LHCN-M2 (cell line): ENCODE measurements at places on chromosomes 5 and 9. TPM values are rescaled to one million over a fixed set of nuclear protein-coding genes. Genes with fewer than 3 reads are reported as not detected.

- peak; percentile 15 for DNase-seq
Measured at GRCh38 chr5:154309371-154309745, 118.8 kb downstream of the GALNT10 start.

The STC2 gene
- total RNA-seq: 1,426 and 2,025 TPM in 2 replicates

DNA sequence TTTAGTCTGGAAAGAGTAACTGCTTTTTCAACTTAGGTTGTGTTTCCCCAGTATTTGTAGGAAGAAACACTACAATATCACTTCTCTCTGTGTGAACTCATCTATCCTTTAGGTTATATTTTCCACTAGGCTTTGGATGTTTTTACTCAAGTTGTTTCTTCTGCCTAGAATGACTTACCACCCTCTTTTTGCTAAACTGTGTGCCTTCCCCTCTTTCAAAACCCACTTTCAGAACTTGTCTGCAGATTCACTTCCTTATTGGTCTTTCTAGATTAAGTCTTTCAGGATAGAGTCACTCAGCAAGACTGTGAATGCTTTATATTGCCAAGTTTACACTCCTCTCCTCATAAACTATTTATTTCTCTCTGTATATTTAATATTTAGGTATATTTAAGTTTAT is 14.2 kb upstream of the CAST start:
- DNase-seq: no peak

The GPR150 gene
- total RNA-seq: 1.3 and 1.6 TPM in 2 replicates

DNA sequence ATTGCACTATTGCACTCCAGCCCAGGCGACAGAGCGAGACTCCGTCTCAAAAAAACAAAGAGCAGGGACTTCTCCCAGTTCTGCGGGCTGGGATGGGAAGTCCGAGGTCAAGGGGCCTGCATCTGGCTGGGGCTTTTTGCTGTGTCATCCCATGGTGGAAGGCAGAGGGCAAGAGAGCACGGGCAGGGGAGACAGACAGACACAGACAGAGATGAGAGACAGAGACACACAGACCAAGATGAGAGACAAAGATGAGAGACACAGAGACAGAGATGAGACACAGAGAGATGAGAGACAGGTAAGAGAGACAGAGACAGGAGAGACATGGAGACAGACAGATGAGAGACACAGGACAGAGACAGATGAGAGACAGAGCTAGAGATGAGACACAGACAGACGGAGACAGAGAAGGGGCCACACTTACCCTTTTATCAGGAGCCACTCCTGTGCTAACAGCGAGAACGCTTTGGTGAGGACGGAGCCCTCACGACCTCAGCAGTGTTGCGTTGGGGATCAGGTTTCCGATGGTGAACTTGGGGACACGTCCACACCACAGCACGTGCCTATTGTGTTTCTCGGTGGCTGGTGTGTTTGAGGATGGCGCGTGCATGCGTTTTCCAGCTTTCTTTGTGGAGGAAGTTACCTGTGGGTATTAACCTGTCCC is 8.9 kb upstream of the TOR4A start:
- no peak for DNase-seq

DNA sequence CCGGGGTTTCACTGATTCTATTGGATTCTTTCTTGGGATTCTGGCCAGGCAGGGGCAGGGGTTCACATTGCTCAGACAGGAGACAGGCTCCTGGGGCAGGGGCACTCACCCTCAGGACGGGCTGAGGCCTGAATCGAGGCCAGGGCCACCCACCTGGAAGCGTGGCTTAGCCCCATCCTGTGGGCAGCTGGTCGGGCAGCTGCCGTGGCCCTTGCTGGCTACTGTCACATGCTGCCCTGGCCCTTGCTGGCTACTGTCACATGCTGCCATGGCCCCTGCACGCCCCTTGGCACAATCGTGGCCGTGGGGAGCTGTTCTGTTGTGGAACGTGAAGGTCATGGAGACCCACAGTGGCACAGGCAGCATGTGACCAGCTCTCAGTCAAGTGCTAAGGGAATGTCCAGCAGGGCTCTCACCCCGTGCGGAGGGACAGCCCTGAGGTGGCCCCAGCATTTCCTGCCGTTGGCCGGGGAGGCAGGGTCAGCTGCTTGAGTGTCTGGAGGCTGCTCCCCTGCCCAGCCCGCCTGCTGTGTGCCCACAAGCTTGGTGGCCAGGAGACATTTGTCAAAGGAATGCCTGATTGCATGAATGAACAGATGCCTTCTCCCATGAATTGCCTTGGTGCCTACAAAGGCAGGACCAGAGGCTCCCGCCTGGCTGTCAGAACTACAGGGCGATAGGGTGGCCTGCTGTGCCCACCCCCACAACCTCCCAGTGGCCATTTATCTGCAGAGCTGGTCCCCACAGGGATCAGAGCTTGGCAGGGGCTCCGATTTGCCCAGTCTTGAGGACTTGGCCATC is 16.9 kb upstream of the TMEM250 start:
- no peak for DNase-seq

The CDX1 gene
- total RNA-seq: not detected in 2 replicates

DNA sequence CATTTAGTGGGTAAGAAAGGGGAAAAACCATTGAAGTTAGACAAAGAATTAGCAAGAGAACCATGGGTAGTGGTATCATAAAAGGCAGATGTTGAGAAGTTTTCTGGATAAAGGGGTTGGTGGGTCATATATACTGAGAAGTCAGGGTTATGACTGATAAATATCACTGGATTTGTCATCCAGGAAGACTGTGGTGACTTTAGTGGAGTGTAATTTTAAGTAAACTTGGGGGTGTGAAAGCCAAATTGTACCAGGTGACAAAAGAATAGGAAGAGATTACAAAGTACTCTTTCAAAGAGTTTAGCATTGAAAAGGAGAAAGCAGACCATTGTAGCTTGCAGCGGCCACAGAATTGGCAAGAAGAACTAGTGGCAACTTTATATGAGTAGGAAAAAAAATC is 315.2 kb upstream of the DMAC1 start:
- DNase-seq: no peak

The ARHGEF37 gene
- total RNA-seq: 0.11 and 0.45 TPM in 2 replicates

DNA sequence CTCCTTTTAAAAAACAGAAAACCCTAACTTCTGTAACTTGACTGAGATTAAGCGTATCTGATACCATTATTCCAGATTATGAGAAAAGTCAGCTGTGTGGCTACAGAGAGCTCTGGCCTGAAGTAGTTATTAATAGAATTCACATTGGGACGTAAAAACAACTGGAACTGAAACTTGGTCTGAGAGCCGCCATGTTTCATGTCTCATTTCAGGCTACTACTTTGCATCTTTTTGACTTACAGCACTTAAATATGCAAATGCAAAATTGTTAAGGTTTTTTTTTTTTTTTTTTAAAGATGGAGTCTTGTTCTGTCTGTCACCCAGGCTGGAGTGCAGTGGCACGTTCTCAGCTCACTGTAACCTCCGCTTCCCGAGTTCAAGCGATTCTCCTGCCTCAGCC is 25.2 kb downstream of the MAP3K1 start:
- no peak for DNase-seq

GRCh38 chr5:128559300-128560297 is 21.6 kb upstream of the FBN2 start:
- no peak for DNase-seq

The SLC22A4 gene
- 5.6 and 8.3 TPM in 2 replicates for total RNA-seq

DNA sequence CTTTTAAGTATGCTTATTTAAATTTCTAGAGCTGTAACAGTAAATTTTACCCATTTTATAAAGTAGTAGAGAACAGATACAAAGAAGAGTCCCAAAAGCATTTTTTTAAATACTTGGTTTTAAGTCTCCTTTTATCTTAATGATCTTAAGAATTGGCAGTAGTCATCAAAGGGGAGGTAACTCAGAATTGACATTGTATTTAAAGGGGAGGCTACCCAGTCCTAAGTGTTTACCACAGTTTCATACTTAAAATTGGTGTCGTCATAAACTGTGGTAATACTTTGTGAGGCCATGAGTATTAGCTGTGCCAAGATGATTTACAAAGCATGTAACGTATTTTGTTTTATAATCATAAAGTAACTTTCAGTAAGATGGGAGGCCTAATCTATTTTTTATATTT is 14.8 kb downstream of the SLC25A46 start:
- DNase-seq: no peak

The QRFP gene
- not detected in 2 replicates for total RNA-seq

DNA sequence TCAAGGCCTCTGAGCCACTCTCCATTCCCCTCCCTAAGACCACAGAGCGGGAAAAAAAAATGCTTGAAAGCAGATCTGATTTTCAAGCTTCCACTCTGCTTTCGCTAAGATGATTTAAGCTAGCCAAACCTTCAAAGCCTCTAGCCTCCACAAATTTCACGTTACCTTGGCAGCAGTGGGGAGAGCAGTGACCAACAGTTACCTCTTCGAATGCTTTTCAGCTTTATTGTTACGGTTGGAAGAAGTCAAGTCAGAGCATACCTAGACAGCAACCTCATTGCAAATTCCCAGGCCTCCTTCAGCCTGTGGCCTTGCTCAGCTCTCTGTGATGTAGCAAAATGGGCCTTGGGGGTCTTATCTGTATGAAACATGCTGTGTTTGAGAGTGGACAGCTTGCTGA is 89.6 kb downstream of the FRMD3 start:
- no peak for DNase-seq

The OGN gene
- total RNA-seq: not detected in 2 replicates

GRCh38 chr5:101338226-101338625 is 435.1 kb upstream of the ST8SIA4 start:
- DNase-seq: no peak

The APBA1 gene
- total RNA-seq: 3.1 TPM in 2 replicates

The HACD4 gene
- total RNA-seq: 0.34 and 0.38 TPM in 2 replicates

The VCAN gene
- total RNA-seq: 154 and 160 TPM in 2 replicates

The SPINK1 gene
- total RNA-seq: not detected in 2 replicates

DNA sequence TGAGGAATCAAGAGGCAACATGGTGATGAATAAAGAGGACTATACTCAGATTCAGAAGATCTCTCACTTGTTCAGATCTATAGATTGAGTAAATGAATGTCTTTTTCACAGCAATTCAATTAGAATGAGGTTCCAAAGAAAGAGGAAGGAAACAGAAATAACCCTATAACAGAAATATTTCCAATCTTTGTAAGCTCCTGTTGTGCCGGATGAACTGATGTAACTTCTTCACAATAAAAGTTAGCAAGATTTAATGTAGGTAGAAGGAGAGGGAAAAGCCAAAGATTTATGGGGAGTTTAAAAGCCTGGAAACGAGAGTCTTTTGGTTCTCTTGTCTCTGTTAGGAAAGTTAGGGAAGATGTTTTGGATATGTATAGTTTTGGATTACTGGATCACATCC is 92.1 kb downstream of the PBX3 start:
- DNase-seq: no peak

- no peak for DNase-seq
Measured at GRCh38 chr9:73173557-73174329, 22.1 kb downstream of the ANXA1 start.

GRCh38 chr5:58970766-58971165 is 387.9 kb downstream of the RAB3C start:
- no peak for DNase-seq

GRCh38 chr5:27315363-27316270 is 277.2 kb upstream of the CDH9 start:
- peak; percentile 82 for DNase-seq

The TLR4 gene
- total RNA-seq: 11.0 and 15.2 TPM in 2 replicates

The IL33 gene
- total RNA-seq: 0.11 and 0.13 TPM in 2 replicates

DNA sequence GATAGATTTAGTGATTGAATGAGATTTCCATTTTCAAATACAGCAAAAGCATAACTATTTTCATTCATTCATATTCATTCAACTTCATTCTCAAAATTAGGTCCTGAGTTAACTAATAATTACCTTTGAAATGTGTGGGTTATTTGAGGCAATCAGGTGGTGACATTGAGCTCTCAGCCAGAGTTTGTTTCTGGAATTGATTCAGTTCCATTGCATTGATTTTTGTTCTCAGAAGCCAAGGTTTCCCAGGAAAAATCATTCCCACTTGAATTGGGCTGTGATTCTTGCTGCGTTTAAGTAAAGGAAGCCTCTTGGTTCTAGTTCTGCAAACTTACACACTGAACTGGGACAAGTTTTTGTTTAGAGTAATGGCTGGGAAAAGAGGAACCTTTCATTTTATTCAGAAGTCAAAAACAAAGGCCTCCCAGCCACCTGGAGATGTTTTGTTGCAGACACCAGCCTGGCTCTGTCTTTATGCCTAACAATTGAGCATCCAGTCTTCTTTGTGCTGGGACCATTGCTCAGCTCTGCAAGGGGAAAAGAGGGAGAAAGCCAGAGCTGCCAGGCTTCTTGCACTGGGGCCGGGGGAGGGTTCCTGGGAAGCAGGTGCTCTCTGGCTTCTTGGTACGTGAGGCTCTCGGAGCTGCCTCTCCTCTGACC is 198.6 kb downstream of the TRIO start:
- DNase-seq: no peak

The SNX18 gene
- total RNA-seq: 32.8 and 36.8 TPM in 2 replicates

GRCh38 chr9:5509573-5509972 is 758 bp upstream of the PDCD1LG2 start:
- peak; percentile 94 for DNase-seq

GRCh38 chr5:149325166-149325735 is 20.0 kb upstream of the GRPEL2 start:
- DNase-seq: peak; percentile 40

The UBE2B gene
- 7.2 and 13.2 TPM in 2 replicates for total RNA-seq

DNA sequence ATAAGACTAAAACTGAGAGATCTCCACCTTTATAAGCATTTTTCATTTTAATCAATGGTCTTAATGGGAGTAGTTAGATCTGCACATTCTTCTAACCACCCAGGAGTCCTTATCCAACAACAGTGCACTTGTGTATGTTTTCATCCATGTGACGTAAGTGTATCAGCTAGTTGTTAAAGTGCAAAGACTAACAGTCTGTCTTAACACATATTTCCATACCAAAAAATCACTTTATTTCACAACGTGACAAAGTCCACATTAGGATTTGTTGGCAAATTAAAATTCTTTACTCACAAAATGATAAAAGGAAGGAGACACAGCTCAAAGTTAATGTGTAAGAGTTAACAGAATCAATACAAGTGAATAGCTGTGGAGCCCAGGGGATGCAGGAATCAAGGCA is 1.9 kb upstream of the SMC2 start:
- DNase-seq: no peak

- peak; percentile 51 for DNase-seq
Measured at GRCh38 chr9:1207686-1208085, 157.5 kb downstream of the DMRT2 start.

DNA sequence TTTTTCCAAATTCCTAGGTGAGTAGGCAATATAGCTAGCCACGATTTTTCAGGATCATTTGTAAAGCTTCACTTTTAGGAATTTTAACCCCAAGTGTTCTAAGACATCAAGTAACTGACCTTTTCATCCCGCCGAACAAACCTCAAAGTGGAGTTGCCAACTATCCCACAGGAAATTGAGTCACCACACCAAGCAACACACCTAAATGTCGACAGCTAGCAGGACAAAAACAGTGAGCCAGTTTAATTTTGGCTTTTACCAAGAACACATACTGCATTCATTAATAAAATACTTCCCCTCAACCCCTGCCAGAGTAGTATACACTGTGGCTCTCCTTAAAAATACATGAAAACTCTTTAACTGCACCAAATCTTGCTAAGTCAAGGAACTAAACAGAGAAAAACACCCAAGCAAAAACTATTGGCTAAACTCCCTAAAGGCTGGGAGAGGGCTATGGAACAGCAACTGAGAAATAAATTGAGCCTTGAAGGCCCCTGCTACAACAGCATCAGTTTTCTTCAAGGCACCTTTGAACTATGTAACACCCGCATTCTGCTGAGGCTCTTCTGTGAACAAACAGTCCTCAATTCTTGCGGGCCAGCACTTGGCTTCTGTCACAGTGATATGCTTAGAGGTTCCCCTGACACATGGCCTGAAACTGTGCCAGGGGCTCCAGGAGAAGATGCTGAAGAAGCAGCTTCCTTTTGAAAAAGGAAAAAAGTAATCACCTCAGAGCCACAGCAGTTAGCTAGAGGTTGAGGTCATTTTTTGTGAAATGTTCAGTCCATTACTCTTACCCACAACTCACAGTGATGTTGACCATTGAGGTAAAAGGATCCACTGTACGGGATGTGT is 459.6 kb downstream of the RAB3C start:
- DNase-seq: peak; percentile 81

The DNM1 gene
- 0.17 TPM in 1 of 2 replicates, not detected in the other for total RNA-seq
